ENCODE measurements at places on chromosomes 11 and 22. TPM values are rescaled to one million over a fixed set of nuclear protein-coding genes. Genes with fewer than 3 reads are reported as not detected.

Gene PANX3
- not detected for total RNA-seq

DNA sequence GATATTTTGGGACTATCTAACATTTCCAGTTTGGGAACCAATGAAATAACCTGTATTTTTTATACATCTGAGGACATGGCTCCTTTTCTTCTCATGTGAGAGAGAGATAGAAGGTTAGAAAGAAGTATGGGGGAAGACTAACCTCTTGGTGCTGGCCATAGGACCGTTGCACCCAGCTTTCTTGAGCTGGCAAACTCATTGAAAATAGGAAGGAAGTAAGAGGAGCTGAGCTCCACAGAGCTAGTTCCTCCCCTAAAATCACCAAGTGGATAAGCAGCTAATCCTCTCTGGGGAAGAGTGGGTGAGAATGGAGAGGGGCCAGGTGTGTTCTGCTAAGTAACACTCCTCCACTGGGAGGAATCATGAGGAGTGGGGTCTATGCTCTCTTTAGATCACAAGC, 387.4 kb upstream of the CADM1 start:
- H3K27me3 ChIP-seq, result no peaks in the 10 kb centered on the region
- H3K4me3 ChIP-seq, result no peak overlapping the region
- no peaks in the 10 kb centered on the region for H3K36me3 ChIP-seq

- peaks cover 29% of the 10 kb centered on the region for H3K4me1 ChIP-seq
- H3K4me3 ChIP-seq, result peak overlapping the region; percentile 76
- peaks cover 73% of the 10 kb centered on the region for H3K36me3 ChIP-seq
- no peak for DNase-seq
- peak overlapping the region; percentile 65 for H3K27ac ChIP-seq
- H3K27me3 ChIP-seq, result no peaks in the 10 kb centered on the region
Observed at GRCh38 chr22:20114506-20115475, 1.1 kb upstream of the RANBP1 start.

- H3K27me3 ChIP-seq, result no peaks in the 10 kb centered on the region
- H3K4me1 ChIP-seq, result no peaks in the 10 kb centered on the region
- H3K36me3 ChIP-seq, result no peaks in the 10 kb centered on the region
- H3K27ac ChIP-seq, result no peak overlapping the region
- no peak overlapping the region for H3K4me3 ChIP-seq
Observed at GRCh38 chr11:85464283-85464682, 162.9 kb downstream of the DLG2 start.

DNA sequence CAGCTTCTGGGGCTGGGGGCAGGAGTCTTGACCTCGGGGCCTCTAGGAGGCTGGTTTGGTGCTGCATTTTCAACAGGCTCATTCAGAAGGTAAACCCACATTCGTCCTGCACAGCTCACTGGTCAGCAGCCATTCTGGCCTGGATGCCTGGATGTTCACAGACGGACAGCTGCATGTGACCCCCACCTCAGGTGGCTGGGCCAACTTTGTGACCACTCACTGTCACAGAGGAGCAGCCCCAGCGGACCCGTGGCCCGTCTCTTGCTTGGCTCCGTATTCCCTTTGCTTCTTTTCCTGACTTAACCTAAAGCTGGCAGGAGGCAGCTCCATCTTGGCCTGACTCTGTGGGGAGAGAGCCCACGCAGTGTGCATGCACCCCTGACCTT, 8.2 kb downstream of the DGCR8 start:
- no peak overlapping the region for H3K27ac ChIP-seq
- H3K36me3 ChIP-seq, result peaks cover 74% of the 10 kb centered on the region
- peaks cover 13% of the 10 kb centered on the region for H3K4me1 ChIP-seq
- no peak overlapping the region for H3K4me3 ChIP-seq
- DNase-seq, result no peak

GRCh38 chr11:121059605-121060004, 35.7 kb downstream of the TBCEL start:
- DNase-seq, result no peak
- H3K4me1 ChIP-seq, result peaks cover 10% of the 10 kb centered on the region
- H3K27ac ChIP-seq, result no peak overlapping the region
- no peaks in the 10 kb centered on the region for H3K27me3 ChIP-seq
- no peak overlapping the region for H3K4me3 ChIP-seq

DNA sequence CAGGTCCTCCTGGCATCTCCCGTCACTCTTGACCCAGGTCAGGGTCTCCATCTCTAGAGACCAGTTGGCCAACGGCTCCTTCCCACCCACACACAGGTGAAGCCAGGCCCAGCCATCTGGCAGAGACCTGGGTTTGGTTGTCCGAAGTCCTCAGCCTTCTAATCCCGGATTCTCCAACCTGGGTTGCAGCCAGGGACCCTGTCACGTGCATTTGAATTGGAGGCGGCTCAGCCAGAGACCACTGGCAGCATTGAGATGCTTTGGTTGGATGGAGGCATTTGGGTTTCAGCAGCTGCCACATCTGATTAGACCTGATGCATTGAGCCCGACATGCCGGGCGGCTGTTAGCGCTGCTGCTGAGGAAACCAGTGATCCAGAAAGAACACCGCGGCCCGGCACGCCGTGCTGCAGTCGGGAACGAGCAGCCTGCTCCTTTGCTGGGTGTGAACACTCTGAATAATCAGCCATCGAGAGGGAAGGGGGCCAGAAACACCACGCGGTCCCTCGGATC, 163.2 kb downstream of the BRD1 start:
- peaks cover 15% of the 10 kb centered on the region for H3K27me3 ChIP-seq
- H3K27ac ChIP-seq, result no peak overlapping the region
- no peak overlapping the region for H3K4me3 ChIP-seq
- H3K4me1 ChIP-seq, result peaks cover 9% of the 10 kb centered on the region

- no peaks in the 10 kb centered on the region for H3K27me3 ChIP-seq
- no peak overlapping the region for H3K27ac ChIP-seq
Observed at GRCh38 chr11:3902441-3902840, 47.0 kb downstream of the STIM1 start.

Data from activated T-helper 2 cell treated with anti-CD3 and anti-CD28 coated beads, Interferon-gamma antibody, Interleukin-2, Interleukin-4, amounts not matched to agents 10 μg/mL and 5 μg/mL and 100 μg/mL, durations not matched to agents 14 hours and 24 hours and 36 hours (primary cell).